ENCODE measurements at places on chromosomes 3 and 15.

DNA sequence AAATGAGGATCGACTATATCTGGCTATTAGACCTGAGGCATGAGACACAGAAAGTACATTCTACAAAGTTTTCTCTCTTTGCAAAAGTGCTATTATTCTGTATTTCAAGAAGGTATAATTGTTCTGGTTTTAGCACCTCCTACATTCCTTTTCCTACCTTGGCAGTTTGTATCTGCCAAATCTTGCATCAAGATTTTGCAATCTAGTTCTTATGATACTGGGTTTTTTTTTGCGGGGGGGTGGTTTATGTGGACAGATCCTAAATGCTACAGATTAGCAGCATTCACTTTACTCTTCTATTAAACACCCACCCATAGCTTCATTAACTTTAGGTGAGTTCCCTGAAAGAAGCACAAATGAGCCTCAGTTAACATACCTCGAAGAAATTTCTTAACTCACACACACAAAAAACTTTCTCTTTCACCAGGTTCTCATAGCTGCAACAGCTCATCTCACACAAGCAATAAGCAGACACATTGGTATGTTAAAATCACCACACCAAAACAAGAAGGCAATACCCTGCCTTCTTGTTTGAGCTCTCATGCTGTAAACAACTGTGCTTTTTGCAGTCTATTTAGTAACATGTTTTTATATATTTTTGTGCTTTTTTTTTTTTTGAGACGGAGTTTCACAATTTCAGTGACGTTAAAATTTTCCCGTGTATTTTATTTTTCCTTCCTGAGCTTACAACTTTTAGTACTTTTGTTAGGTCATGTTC, 73.0 kb upstream of the VGLL4 start:
- DNase-seq, result no peak

- DNase-seq, result peak; percentile 36
These were observed 7.5 kb upstream of the IGSF10 start for GRCh38 chr3:151468284-151468917.

GRCh38 chr15:31341496-31342195, 15.0 kb downstream of the KLF13 start:
- no peak for DNase-seq

- DNase-seq, result no peak
These were observed 502.3 kb downstream of the SHQ1 start for GRCh38 chr3:72345980-72346379.

DNA sequence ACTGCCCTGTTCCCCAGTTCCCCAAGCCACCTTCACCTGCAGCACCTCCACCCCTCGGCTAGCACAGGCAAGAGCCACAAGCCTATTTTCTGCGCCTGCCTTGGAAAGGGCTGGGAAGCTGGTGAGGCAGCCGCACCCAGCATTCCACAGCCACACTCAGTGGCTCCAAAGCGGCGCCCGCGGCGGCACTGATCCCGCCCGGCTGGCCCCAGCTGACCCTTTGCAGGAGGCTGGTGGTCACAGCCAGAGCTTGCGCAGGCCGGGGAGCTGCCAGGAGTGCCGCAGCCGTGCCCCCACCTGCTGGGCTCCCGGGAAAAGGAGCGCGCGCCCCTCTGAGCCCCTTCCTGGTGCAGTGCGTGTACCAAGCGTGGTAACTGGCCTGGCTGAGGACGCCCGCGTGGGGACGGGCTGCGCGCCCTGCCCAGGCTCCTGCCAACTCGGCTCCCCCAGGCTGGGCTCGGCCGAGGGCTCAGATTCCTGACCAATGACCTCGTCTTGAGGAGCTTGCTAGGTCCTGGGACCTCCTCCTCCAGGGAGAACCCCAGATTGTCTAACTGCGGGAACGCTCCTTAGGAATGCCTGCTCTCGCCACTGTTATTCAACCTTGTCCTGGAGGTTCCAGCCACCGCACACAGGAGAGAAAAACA, 13.3 kb downstream of the GRAMD2A start:
- DNase-seq, result no peak

GRCh38 chr3:66153481-66154443, 67.0 kb upstream of the SLC25A26 start:
- DNase-seq, result no peak

- no peak for DNase-seq
These were observed 19.9 kb upstream of the TNFAIP8L3 start for GRCh38 chr15:51114437-51115119.

DNA sequence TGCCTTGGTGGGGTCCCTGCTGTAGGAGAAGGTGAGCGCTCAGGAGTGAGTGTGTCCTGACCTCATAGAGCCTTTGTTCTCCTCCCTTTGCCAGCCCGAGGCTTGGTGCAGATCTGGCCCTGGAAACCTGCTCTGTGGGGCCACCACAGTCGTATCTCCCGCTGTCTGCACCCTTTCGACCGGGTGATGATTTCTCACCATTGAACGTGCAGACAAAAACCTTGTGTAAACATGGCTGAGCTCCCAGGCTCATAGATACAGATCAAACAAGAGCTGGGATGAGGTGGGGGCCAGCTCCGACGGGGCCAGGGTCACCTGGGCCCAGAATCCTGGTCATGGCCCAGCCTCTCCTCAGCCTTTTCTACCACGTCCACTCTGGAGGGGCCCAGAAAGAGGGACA, 34.6 kb upstream of the ESYT3 start:
- no peak for DNase-seq

GRCh38 chr3:141367038-141367730, 1.1 kb upstream of the ZBTB38 start:
- DNase-seq, result peak; percentile 100

- DNase-seq, result peak; percentile 16
These were observed 7.6 kb downstream of the ULK3 start for GRCh38 chr15:74835312-74835823.

- no peak for DNase-seq
These were observed 232.0 kb upstream of the IGF1R start for GRCh38 chr15:98416222-98416855.

DNA sequence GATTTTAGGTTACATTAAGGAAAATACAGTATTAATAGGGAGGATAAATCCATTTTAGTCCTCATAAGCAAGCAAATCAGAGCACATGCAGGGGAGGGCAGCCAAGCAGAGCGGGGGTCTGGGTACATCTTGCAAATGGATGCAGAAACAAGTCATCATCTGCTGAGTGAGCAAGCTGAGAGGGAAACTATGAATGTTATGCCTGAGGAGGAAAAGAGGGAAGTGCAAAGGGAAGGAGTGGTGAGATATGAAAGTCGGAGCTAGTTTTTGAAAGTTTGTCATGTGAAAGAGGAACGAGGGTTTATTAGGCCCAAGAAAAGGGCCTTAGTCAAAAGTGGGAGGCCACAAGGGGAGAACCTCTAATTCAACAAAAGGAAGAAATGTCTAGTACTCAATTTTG, 15.4 kb downstream of the PTX3 start:
- no peak for DNase-seq

DNA sequence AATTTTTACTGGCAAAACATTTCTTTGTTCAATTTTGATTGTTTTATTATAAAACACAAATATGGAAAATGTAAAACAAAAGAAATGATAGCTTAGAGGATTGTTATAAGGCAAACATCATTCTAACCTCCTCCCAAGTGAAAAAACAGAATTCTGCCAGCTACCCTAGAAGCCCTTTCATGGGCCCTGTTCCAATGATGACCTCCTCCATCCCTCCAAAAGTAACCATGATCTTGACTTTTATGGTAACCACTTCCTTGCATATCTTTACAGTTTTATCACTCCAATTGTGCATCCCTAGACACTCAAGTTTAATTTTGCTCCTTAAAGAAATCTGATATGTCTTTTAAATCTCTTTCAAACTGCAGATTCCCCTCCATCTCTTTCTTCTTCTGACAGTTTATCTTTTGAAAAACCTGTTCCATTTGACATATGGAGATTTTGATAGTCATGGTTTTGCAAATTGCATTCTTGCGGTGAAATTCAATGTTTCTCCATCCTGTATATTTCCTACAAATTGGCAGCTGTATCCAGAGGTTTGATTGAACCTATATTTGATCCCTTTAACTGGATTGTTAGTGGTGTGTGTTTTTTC, 27.0 kb upstream of the TNFAIP8L3 start:
- no peak for DNase-seq

All from HS-5 (cell line).